ENCODE measurements at places on chromosomes 7 and 10.
A peak's percentile ranks its signal among the peaks of the same experiment; 100 is the strongest.

- no peak for DNase-seq
Measured at GRCh38 chr7:26390016-26390415, 98.4 kb downstream of the SNX10 start.

DNA sequence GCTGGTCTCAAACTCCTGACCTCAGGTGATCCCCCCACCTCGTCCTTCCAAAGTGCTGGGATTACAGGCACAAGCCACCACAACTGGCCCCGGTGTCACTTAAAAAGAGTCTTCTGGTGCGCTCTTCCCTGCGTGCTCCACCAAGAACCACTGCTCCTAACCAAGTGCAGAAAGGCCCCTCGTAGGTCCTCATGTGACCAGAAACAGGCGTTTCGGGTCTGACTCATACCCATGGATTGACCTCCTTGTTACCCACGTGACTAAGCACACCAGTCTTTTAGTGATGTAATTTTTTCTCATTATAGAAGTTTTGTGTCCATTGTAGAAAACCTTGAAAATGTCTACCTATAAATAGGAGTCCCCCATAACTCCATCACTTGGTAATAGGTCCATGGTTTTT lies 13.9 kb downstream of the FKBP6 start:
- DNase-seq, result peak; percentile 83

GRCh38 chr7:129169171-129169671 lies 19.2 kb upstream of the SMO start:
- no peak for DNase-seq

GRCh38 chr7:102834999-102835398 lies 77.8 kb upstream of the LRRC17 start:
- peak; percentile 84 for DNase-seq

GRCh38 chr7:36526863-36527548 lies 137.3 kb downstream of the ANLN start:
- peak; percentile 86 for DNase-seq

- DNase-seq, result no peak
Measured at GRCh38 chr7:114986190-114987180, 64.6 kb downstream of the MDFIC start.

GRCh38 chr7:107150375-107151073 lies 18.3 kb upstream of the HBP1 start:
- peak; percentile 33 for DNase-seq
